ENCODE measurements at places on chromosomes 1 and 21. TPM values are rescaled to one million over a fixed set of nuclear protein-coding genes. Genes with fewer than 3 reads are reported as not detected.

DNA sequence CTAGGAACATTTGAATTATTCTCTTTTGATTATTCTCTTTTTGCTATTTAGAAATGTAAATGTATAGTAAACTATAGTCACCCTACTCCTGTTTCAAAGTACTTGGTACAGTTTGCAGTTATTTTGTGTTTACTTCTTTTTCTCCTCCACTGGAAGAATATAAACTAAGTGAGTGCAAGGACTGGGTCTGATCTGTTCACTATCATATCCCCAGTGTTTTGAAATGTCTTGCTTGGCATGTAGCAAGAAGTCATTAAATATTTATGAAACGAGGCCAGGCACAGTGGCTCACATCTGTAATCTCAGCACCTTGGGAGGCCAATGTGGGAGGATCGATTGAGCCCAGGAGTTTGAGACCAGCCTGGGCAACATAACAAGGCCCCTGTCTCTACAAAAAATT, 35.8 kb upstream of the PODN start:
- no peak for DNase-seq

- DNase-seq: no peak
Measured at GRCh38 chr1:182430263-182431068, 19.5 kb upstream of the RGSL1 start.

DNA sequence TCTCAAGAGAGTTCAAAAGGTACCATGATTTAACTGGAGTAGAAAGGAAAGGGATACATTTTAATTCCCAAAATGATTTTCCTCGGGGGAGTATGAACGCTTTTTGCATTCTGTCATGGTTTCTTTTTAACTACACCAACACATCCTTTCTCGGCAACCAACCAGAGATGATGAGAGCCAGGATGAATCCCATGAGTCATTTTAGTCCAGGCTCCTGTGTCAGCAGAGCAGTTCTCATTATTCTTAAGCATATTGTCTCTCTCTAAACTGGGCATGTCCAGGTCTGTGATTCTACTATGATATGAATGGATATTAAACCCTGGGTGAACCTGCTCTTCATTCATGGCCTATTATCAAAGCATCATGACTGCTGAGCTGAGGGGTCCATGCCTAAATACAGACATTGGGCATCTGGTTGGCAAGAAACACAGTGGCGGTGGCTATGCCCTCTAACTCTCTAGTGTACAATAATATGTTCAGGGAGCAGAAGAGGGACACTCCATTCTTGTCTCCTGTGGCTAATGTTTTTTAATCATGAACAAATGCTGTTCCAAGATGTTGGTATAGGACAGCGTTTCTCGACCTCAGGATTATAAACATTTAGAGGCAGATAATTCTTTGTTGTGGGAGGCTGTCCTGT, 124.3 kb upstream of the ESRRG start:
- no peak for DNase-seq

Gene CD1B
- total RNA-seq: not detected

Gene LCE1A
- total RNA-seq: not detected

Gene AMIGO1
- 0.42 TPM for total RNA-seq

GRCh38 chr21:32748529-32748928, 20.7 kb upstream of the SYNJ1 start:
- DNase-seq: no peak

GRCh38 chr1:204705888-204706837, 20.6 kb upstream of the LRRN2 start:
- no peak for DNase-seq

DNA sequence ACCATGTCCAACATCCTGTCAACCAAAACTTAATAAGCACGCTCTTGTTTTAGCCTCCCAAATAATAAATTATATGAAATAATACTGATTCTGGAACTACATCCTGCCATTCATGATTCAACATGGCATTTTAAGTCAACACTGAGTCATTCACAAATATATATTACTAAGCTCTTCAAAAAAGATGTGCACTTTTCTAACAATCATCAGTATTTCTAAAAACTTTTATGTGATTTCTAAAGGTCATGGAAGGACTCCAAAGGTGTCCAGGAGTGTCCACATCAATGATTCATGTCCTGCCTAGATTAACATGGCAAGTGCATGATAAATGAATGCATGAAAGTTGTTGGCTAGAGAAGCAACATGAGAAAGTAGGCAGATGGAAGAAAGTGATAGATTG, 51.6 kb downstream of the NEGR1 start:
- no peak for DNase-seq

DNA sequence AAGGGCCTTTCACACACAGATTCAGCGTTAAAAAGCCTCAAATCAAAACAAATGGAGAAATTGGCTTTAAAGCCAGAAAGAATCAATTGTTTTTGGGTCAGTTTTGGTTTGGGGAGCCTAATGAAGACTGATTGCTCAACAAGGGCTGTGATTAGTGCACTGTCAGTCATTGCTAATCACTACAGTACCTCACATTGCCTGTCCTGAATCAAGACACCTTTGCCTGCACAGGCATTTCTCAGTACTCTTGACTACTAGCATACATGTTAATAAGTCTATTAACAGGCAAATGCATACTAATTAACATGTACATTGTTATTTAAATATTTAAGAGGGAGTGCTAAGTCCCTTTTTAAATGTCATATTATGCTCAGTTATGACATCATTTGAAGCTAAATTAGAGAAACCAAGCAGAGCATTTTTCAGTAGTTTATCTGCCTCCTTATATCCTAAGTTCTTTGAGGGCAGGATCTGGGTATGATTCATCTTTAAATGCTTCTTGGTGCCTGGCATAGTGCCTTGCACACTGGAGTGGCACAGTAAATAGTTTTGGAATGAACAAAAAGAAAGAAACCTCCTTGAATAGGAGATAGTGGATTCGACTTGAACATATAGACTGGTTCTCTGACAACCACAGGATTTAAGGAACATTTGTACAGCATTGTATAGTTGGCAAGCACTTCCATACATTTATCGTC, 25.8 kb upstream of the CCN1 start:
- DNase-seq: no peak

Gene KCNJ9
- total RNA-seq: not detected

Gene COL6A1
- total RNA-seq: 0.11 TPM

GRCh38 chr1:25694167-25695007, 77.8 kb downstream of the MAN1C1 start:
- DNase-seq: no peak

Gene PCNX2
- total RNA-seq: 20.4 TPM

DNA sequence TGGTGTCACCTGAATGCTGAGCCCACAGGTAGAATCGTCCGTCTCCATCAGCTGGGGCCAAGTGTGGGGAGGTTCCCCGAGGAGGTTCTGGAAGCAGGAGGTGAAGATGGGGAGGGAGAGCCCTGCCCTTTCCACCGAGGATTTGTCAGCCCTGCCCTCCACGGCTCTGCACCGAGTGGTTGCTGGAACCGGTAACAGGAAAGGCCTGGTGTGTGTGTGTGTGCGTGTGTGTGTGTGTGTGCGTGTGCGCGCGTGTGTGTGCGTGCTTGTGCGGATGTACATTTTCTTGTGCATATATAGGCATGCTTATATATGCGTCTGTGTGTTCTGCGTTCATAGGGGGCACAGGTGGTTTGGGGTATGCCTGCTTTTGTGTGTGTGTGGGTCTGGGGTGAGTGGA, 3.5 kb downstream of the NBL1 start:
- no peak for DNase-seq

DNA sequence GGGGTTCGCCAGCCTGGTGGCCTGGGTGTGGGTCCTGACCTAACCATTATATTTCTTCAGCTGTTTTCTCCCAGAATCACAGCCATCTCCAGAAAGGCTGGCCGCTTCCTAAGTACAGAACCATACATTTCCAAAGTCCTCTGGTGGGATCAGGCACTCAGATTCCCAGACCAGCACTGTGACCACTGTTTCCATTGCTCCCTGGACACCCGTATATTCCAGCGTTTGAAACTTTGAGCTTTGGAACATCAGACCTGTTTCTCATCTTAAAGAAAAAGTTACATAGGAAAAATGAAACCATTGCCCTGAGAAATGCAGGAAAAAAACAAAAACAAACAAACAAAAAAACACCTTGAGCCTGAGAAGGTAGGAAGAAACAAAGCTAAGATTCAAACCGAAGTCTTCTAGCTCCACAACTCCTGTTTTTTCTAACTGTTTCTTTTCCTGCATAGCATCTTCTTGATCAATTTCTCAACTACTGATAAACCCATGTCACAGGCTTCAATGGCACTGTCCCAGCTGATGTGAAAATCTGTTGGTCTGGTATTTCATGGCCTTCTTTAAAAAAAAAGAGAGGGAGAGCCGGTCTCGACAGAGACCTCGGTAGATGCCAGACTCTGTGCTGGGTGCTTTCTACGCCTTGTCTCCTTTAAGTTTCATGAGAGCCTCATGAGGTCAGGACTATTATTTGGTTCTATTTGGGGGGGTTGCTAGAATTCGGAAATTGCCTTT, 221.3 kb downstream of the TOMM20 start:
- DNase-seq: no peak

DNA sequence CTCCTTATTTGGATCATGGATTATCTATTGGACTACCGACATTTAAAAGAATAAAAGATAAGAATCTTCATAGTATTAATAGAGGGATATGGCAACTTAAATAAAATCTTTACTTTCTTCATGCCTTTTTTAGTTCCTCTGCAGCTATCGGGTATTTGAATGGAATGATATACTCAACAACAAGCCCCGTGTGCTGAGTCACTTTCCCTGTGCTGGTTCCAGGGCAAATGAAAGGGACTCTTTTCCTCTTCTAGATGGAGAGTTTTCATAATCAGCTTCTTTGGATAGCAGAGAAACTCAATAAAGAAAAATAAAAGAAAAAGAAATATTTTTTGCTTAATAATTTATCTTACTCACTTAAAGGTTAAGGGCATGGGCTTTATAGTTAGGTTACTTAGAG, 213.7 kb downstream of the LRRC40 start:
- DNase-seq: no peak

GRCh38 chr1:90986953-90987352, 34.9 kb downstream of the ZNF644 start:
- no peak for DNase-seq

Gene OLFML2B
- total RNA-seq: not detected

GRCh38 chr1:14083277-14083676, 383.3 kb downstream of the PRDM2 start:
- DNase-seq: no peak

- no peak for DNase-seq
Measured at GRCh38 chr21:34989337-34990151, 59.6 kb downstream of the RUNX1 start.

Gene RHD
- not detected for total RNA-seq

- no peak for DNase-seq
Measured at GRCh38 chr1:171431994-171432393, 53.3 kb upstream of the PRRC2C start.

DNA sequence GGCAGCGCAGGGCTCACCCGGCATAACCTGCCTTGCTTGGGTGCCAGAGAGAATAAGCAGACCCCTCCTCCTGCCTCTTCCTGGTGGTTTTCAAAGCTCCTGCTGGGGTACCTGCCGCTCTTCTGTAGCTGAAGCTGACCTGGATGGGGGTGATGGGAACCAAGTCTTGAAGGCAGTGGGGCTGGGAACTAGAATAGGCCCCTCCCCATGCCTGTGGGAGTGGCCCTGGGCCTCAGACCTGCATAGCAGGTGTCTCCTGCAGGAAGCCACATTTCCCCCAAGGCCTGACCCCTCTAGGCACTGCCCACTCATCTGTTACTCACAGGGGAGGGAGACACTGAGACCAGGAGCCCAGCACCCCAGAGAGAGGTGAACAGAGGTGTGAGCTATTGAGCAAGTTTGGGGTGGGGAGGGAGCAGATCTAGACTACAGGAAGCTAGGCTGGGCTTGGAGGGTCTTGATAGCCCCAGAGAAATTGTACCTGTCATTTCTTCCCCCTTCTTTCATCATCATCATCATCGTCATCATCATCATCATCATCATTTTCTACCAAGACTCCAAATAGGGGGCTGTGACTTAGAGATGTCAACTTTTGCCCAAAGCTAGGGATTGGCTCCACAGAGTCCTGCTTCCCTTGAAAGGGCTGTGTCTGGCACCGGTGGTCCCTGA, 10.1 kb downstream of the PADI1 start:
- DNase-seq: no peak

Gene E2F2
- 3.4 TPM for total RNA-seq

- no peak for DNase-seq
Measured at GRCh38 chr1:204960306-204961125, 82.5 kb upstream of the CNTN2 start.
